ENCODE measurements at places on chromosomes 16 and 17. TPM values are rescaled to one million over a fixed set of nuclear protein-coding genes. Genes with fewer than 3 reads are reported as not detected.

DNA sequence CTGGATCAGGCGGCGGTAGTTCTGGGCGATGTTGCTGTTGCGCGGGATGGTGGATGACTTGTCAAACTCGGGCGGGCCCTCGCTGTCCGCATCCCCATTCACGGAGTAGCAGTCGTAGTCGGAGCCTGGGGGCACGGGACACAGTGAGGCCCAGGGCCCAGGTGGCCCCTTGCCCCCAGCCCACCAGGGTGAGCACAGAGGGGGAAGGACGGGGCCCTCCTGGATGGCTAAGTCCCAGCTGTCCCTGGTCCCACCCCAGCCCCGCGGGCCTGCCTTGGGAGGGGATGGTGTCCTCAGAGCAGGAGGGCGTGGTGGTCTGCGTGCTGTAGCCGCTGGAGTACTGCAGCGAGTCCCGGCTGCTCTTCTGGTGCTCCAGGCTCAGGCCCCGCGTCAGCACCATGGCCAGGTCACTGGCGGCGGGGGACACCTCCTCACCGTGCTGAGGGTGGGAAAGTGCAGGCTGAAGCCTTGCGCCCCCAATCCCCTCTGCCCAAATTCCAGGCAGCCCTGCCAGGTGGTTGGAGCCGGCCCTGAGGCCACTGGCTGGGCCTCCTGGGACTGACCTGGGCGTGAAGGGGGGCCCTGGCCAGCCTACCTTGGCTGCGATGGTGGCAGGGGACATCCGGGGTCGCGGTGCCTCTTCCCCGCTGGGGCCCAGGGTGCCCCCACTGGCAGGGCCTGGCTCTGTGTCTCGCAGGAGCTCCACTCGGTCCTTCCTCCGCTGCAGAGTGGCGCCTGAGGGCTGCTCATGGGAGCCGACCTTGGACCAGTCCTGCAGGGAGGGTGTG, 18.2 kb downstream of the IL34 start:
- no peak for DNase-seq

RNF222 gene
- 0.10 TPM for total RNA-seq

- DNase-seq: no peak
These were observed 551.1 kb downstream of the WWOX start for GRCh38 chr16:78650339-78651074.

GRCh38 chr17:622356-622755, 92.3 kb downstream of the VPS53 start:
- DNase-seq: no peak

- DNase-seq: no peak
These were observed 37.6 kb downstream of the CBFA2T3 start for GRCh38 chr16:88939245-88939971.

- DNase-seq: no peak
These were observed 64.5 kb upstream of the NLK start for GRCh38 chr17:27977751-27978688.

DNA sequence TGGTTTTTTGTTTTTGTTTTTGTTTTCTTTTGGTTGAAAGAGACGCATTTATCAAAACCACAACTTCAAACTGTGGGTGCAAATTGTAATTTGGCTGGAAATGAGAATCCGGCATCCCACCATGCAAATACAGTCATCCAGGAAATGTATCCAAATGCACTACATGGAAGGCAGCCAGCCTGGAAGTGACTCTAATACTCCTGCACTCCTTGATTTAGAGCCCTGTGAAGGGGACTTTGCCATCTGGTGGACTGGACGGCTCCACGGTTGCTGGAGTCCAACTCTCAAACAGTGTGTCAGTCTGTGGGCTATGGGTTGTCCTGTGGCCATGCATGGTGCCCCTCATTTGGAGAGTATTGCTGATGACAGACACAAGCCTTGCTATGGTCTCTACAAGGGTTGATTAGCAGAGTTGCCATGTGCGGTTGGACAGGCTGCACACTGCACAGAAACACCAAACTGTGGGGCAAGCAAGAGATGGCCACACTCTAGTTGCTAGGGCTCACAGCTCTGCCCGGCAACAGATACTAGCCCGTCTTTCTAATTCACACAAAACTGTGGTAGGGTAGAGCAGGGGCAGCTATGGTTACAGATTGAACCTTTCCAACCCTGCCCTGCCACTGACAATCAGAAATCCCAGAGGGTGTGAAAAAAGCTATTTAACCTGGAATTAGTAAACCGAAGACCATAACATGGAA, 62.4 kb downstream of the VAT1L start:
- DNase-seq: no peak

ARL16 gene
- total RNA-seq: 42.1 TPM

NEUROD2 gene
- total RNA-seq: not detected

DNA sequence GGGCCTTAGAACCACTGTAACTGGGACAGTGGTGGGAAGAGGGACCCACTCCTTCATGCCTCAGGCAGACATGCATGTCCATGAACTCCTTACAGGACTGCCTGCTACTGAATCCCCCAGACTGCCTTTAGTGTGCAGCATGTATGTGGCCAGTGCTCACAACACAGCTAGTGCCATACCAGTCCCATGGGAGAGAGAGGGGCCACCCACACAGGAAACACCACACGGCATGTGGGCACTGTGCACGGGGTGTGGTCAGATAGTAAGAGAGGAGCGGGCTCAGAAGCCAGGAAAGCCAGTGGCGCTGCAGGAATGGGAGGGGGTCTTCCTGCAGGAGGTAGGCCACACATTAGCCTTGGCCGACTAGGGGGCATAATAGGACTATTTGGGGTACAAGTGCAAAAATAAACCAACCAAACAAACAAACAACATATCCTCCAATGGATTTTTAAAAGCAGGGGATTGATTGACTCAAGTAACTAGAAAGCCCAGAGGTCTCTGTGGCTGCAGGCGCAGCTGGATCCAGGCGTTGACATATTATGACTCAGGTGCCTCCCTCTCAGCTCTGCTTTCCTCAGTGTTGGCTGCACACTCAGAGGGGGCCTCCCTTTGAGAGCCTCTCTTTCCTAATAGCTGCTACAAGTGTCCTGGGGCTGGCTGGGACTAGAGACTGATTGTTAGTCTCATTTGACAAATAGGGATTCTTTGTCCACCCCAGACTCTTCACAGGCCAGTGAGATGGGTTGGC, 104.4 kb downstream of the AMFR start:
- no peak for DNase-seq

DNA sequence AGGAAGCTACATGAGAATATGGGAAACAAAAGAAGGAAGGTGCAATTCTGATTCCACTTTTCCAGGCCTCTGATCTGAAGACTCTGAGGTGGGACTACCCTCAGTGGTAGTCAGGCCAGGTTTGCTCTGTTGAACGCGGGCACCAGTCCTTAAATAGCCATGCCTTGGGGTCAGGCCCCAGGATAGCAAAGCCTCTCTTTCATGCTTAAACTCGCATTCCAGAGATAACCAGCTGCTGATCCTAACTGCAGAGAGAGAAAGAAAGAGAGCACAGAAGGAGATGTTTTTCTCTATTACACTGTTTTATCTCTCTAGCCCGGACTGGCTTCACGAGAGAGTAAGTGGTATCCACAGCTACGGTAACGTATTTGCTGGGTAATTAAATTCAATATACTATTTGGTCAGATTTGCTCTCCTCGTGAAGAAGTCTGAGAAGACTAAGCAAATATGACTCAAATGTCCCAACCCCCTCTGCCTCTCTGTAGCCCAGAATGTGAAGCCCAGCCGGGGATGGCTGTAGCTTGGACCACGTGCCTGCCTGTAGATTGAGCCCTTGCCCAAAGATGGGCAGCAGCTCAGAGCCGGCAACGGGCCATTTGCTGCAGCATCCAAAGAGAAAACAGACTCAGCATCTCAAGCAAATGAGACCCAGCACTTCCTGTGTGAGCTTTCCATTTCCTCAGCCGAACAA, 122.2 kb downstream of the SMG6 start:
- DNase-seq: no peak
